ENCODE measurements at places on chromosomes 1 and 21.

GRCh38 chr1:153608089-153608682 lies 4.8 kb downstream of the S100A16 start:
- no peak overlapping the region for H3K27ac ChIP-seq
- H3K36me3 ChIP-seq: no peaks in the 10 kb centered on the region
- H3K4me1 ChIP-seq: no peaks in the 10 kb centered on the region
- no peak overlapping the region for H3K4me3 ChIP-seq
- peaks cover 2% of the 10 kb centered on the region for H3K27me3 ChIP-seq
- no peak for DNase-seq

DNA sequence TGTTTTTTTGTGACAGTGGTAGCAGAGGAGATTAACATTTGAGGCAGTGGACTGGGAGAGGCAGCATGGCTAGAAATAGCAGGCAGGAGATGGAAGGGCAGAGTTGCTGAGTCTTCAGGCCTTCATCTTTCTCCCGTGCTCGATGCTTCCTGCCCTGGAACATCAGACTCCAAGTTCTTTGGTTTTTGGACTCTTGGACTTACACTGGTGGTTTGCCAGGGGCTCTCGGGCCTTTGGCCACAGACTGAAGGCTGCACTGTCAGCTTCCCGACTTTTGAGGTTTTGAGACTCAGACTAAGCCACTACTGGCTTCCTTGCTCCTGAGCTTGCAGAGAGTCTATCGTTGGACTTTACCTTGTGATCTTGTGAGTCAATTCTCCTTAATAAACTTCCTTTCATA lies 24.2 kb upstream of the LEFTY2 start:
- H3K36me3 ChIP-seq: no peaks in the 10 kb centered on the region
- H3K27me3 ChIP-seq: peaks cover 17% of the 10 kb centered on the region
- DNase-seq: no peak
- no peak overlapping the region for H3K27ac ChIP-seq

- H3K4me3 ChIP-seq: no peak overlapping the region
- peaks cover 17% of the 10 kb centered on the region for H3K27me3 ChIP-seq
- H3K4me1 ChIP-seq: peaks cover 7% of the 10 kb centered on the region
- DNase-seq: no peak
- H3K27ac ChIP-seq: no peak overlapping the region
- no peaks in the 10 kb centered on the region for H3K36me3 ChIP-seq
Measured at GRCh38 chr1:184218458-184219075, 167.0 kb downstream of the TSEN15 start.

- H3K4me3 ChIP-seq: no peak overlapping the region
- DNase-seq: no peak
- peaks cover 10% of the 10 kb centered on the region for H3K27me3 ChIP-seq
- H3K4me1 ChIP-seq: no peaks in the 10 kb centered on the region
- H3K27ac ChIP-seq: no peak overlapping the region
Measured at GRCh38 chr1:236774926-236775325, 20.2 kb upstream of the MTR start.

All from activated T-helper 1 cell treated with anti-CD3 and anti-CD28 coated beads, Interleukin-12 subunit alpha, Interleukin-12 subunit beta, Interleukin-2, Interleukin-4 antibody, amounts not matched to agents 30 ng/mL and 10 ng/mL and 1 ng/mL, durations not matched to agents 14 hours and 24 hours and 36 hours (primary cell).